Suprapubic skin (tissue), 4 donors: ENCODE measurements at places on chromosomes 7 and 10. TPM values are rescaled to one million over a fixed set of nuclear protein-coding genes. Genes with fewer than 3 reads are reported as not detected.

- no peak for DNase-seq
- no peak overlapping the region for H3K4me3 ChIP-seq
- H3K27ac ChIP-seq, result no peak overlapping the region
- H3K4me1 ChIP-seq, result no peaks in the 10 kb centered on the region
Observed at GRCh38 chr7:78420001-78420400, 621.4 kb downstream of the PHTF2 start.

DNA sequence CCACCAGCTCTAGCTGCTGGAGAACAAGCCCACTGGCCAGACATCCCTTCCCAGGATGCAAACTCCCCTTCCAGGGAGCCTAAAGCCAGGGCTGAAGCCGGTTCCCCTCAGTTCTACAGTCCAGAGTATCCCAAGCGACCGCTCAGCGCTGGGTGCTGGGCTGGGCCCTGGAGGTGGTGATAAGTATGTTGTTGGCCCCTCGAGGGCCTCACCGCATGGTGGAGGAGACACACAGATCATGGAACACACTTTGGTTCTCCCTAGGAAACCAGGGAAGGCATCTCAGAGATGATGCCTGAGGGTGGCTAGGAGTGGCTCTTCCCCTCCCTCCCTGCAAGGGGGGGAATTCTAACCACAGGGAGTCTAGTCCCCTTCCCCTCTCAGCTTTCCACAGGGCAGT lies 4.4 kb downstream of the PODXL start:
- H3K27ac ChIP-seq, result no peak overlapping the region
- peaks cover 4% of the 10 kb centered on the region for H3K27me3 ChIP-seq
- no peak overlapping the region for H3K4me3 ChIP-seq
- H3K4me1 ChIP-seq, result peaks cover 15% of the 10 kb centered on the region
- no peak for DNase-seq

The ORAI2 gene
- total RNA-seq, result 4.6 TPM

GRCh38 chr7:1197997-1198625 lies 34.6 kb upstream of the UNCX start:
- no peak for DNase-seq
- H3K4me1 ChIP-seq, result no peaks in the 10 kb centered on the region
- H3K36me3 ChIP-seq, result no peaks in the 10 kb centered on the region
- peaks cover 86% of the 10 kb centered on the region for H3K27me3 ChIP-seq
- no peak overlapping the region for H3K4me3 ChIP-seq
- H3K27ac ChIP-seq, result no peak overlapping the region

- H3K4me1 ChIP-seq, result peaks cover 6% of the 10 kb centered on the region
- H3K27me3 ChIP-seq, result peaks cover 6% of the 10 kb centered on the region
- no peak overlapping the region for H3K27ac ChIP-seq
- no peak for DNase-seq
- H3K4me3 ChIP-seq, result no peak overlapping the region
- H3K36me3 ChIP-seq, result no peaks in the 10 kb centered on the region
Observed at GRCh38 chr10:48576501-48576900, 28.4 kb downstream of the ARHGAP22 start.

GRCh38 chr7:16587790-16588189 lies 57.8 kb downstream of the ANKMY2 start:
- DNase-seq, result no peak
- H3K27ac ChIP-seq, result no peak overlapping the region
- no peaks in the 10 kb centered on the region for H3K4me1 ChIP-seq
- no peaks in the 10 kb centered on the region for H3K36me3 ChIP-seq

The AKR1D1 gene
- total RNA-seq, result 0.39 TPM

DNA sequence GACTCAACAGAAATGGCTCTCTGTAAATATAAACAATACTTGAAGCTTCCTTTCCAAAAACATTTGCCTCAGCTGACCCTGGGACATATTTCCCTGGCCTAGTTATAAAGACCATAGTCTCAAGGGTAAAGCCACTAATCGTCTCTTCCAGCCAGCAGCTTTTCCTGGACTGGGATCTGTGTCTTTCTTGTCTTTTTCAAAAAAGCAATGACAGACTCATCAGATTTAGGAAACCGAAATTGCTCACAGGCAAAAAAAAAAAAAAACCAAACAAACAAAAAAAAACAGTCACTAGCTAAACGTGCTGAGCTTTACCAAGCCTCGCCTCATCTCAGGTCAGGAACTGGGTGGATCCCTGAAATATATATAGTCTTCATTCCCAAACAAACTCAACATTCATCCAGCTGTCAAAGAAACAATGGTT lies 23.5 kb downstream of the STN1 start:
- H3K27me3 ChIP-seq, result no peaks in the 10 kb centered on the region
- no peak overlapping the region for H3K4me3 ChIP-seq
- peaks cover 40% of the 10 kb centered on the region for H3K36me3 ChIP-seq
- DNase-seq, result no peak
- H3K27ac ChIP-seq, result peak overlapping the region; percentile 61

DNA sequence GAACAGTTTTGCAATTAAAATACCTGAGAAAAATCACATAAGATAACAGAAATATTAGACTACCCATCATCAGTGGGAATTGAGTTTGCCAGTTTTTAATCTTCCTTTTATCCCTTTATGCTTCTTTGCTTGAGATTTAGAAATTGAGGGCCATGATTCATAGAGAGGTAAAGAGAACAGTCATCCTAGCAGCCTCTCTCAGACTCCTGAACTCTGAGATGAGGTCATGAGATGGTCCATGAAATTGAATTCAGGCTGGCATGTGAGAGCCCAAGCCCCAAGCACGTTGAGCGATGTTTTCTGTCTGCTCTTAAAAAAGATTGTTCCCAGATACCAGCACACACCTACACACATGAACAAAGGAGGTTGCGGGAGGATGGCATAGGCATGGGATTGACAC lies 91.1 kb downstream of the CREB5 start:
- H3K27me3 ChIP-seq, result no peaks in the 10 kb centered on the region
- H3K4me3 ChIP-seq, result no peak overlapping the region
- no peak overlapping the region for H3K27ac ChIP-seq
- DNase-seq, result no peak
- no peaks in the 10 kb centered on the region for H3K4me1 ChIP-seq

The SLC26A3 gene
- total RNA-seq, result 2.3 TPM

- H3K4me1 ChIP-seq, result no peaks in the 10 kb centered on the region
- DNase-seq, result no peak
- H3K4me3 ChIP-seq, result no peak overlapping the region
- H3K27ac ChIP-seq, result no peak overlapping the region
- no peaks in the 10 kb centered on the region for H3K36me3 ChIP-seq
Observed at GRCh38 chr10:78719276-78719675, 349.5 kb upstream of the ZMIZ1 start.

The THSD7A gene
- 5.4 TPM for total RNA-seq

GRCh38 chr7:80748363-80749042 lies 110.1 kb downstream of the CD36 start:
- DNase-seq, result no peak
- no peak overlapping the region for H3K4me3 ChIP-seq
- H3K27ac ChIP-seq, result no peak overlapping the region
- H3K27me3 ChIP-seq, result no peaks in the 10 kb centered on the region
- H3K4me1 ChIP-seq, result no peaks in the 10 kb centered on the region

DNA sequence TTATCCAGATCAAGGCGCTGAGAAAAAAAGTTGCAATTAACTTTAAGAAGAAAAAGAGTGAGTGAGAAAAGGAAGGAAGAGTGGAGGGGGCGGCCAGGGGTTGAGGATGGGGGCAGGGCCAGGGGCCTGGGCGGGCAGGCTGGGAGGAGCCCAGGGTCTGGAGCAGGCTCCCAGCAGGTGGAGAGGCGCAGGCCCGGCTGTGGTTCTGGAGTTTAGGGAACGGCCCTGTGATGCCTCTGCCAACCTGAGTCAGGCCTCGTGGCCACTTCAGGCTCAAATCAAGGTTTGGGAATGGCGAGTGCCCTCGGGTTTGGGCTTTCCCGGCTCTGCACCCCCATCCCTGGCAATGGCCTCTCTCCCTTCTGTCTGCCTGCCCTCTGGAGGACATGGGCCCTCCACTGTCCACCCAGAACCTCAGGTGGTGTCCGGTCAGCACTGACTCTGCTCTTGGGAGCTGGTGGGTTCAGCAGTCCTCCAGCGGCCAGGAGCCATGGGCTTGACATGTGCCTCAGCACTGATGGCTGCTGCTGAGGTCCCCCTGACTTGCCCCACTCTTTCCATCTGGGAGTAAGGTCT lies 41.0 kb upstream of the EMX2 start:
- H3K36me3 ChIP-seq, result no peaks in the 10 kb centered on the region
- H3K4me3 ChIP-seq, result no peak overlapping the region
- H3K27ac ChIP-seq, result no peak overlapping the region
- H3K4me1 ChIP-seq, result peaks cover 11% of the 10 kb centered on the region
- peak; percentile 44 for DNase-seq

DNA sequence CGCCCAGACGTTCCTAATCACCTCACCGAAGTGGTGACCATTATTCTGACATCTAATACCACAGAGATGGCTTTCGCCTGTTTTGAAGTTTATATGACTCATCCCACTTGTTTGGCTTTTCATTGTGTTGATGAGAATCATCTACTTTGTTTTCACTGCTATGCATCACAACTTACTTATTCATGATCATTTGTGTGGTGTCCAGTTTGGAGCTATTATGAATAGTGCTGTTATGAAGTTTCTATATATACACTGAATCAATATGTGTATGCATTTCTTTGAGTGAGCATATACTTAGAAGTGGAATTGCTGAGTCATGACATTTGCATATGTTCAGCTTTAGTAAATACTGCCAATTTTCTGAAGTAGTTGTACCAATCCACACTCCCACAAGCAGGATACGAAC lies 38.6 kb upstream of the TNKS2 start:
- H3K27me3 ChIP-seq, result peaks cover 6% of the 10 kb centered on the region
- H3K4me1 ChIP-seq, result no peaks in the 10 kb centered on the region
- DNase-seq, result no peak
- H3K4me3 ChIP-seq, result no peak overlapping the region
- no peaks in the 10 kb centered on the region for H3K36me3 ChIP-seq
- H3K27ac ChIP-seq, result no peak overlapping the region

GRCh38 chr7:27053153-27053552 lies 42.6 kb downstream of the HOXA1 start:
- H3K4me3 ChIP-seq, result no peak overlapping the region
- DNase-seq, result no peak
- H3K27ac ChIP-seq, result no peak overlapping the region
- H3K36me3 ChIP-seq, result no peaks in the 10 kb centered on the region

GRCh38 chr10:49756031-49756430 lies 6.1 kb downstream of the OGDHL start:
- H3K27ac ChIP-seq, result no peak overlapping the region
- H3K27me3 ChIP-seq, result peaks cover 22% of the 10 kb centered on the region
- H3K36me3 ChIP-seq, result no peaks in the 10 kb centered on the region
- DNase-seq, result no peak

DNA sequence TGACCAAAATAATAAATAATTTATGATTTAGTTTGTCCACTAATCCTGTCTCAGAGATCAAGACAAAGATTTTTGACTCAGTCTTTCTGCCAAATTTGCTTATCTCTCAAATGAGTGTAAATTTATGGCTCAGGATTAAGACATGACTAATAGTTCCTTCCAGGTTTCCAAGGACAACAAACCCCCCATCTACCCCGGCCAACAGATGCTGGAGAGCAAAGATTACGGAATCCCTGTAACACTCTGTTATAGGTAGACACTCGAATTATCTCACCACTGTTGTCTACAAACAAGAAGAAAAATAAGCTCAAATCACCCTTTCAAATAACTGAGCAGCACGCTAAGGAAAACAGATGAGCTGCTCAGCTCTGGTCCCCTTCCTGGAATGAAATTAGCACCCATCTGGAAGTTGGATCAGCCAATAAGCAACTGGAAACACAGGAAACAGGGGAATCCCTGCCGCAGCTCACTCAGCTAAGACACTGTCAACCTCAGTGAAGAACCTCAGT lies 56.8 kb upstream of the SVIL start:
- no peaks in the 10 kb centered on the region for H3K27me3 ChIP-seq
- H3K4me3 ChIP-seq, result peak overlapping the region; percentile 11

- peak overlapping the region; percentile 71 for H3K27ac ChIP-seq
- peak overlapping the region; percentile 12 for H3K4me3 ChIP-seq
- no peak for DNase-seq
- H3K4me1 ChIP-seq, result peaks cover 41% of the 10 kb centered on the region
Observed at GRCh38 chr7:44073664-44074348, 8.4 kb upstream of the PGAM2 start.

DNA sequence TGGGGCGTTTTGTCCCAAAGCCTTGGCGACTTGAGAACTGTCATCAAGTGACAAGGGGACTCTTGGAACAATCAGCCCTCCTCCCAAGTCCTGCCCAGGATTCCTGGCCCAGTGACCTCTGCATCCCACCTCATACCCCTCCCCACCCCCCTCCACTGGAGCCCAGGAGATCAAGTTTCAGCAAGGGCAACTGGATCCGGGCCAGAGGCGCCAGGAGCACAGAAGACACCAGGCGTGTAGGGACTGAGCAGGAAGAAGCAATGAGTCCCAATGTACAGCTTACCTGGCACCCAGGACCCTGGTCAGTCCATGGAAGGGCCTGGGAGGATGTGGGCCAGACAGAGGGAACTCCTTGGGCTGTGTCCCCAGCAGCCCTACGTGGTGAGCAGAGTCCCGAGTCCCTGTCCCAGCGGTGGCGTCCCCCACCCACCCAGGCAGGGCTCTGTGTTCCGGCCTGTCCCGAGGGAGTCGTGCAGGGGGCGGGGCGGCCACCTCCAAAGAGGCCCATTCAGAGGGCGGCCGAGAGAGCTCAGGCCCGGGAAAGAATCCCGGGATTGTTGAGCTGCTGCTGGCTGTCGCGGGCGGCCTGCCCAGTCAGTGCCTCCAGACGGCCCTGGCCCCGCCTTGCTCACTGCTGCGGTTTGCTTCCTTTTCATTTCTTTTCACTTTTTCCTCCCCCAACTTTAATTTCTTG lies 254.1 kb downstream of the TNS3 start:
- H3K4me3 ChIP-seq, result peak overlapping the region; percentile 33
- H3K27ac ChIP-seq, result peak overlapping the region; percentile 78
- no peaks in the 10 kb centered on the region for H3K27me3 ChIP-seq
- DNase-seq, result peak; percentile 83
- H3K4me1 ChIP-seq, result peaks cover 38% of the 10 kb centered on the region

The ITIH5 gene
- 3.9 TPM for total RNA-seq

GRCh38 chr10:88896372-88896993 lies 16.4 kb downstream of the STAMBPL1 start:
- no peaks in the 10 kb centered on the region for H3K27me3 ChIP-seq
- H3K36me3 ChIP-seq, result no peaks in the 10 kb centered on the region
- peak overlapping the region; percentile 57 for H3K27ac ChIP-seq

GRCh38 chr7:133778472-133778871 lies 348.7 kb upstream of the LRGUK start:
- no peak overlapping the region for H3K27ac ChIP-seq
- H3K4me3 ChIP-seq, result no peak overlapping the region
- DNase-seq, result no peak
- H3K27me3 ChIP-seq, result no peaks in the 10 kb centered on the region
- H3K4me1 ChIP-seq, result no peaks in the 10 kb centered on the region

GRCh38 chr7:133623721-133624120 lies 370.8 kb downstream of the EXOC4 start:
- H3K4me3 ChIP-seq, result no peak overlapping the region
- H3K27me3 ChIP-seq, result no peaks in the 10 kb centered on the region
- H3K4me1 ChIP-seq, result no peaks in the 10 kb centered on the region
- DNase-seq, result no peak

- no peak for DNase-seq
- H3K27me3 ChIP-seq, result peaks cover 56% of the 10 kb centered on the region
- no peak overlapping the region for H3K4me3 ChIP-seq
- peaks cover 24% of the 10 kb centered on the region for H3K4me1 ChIP-seq
- H3K36me3 ChIP-seq, result no peaks in the 10 kb centered on the region
Observed at GRCh38 chr10:117555017-117555416, 12.5 kb downstream of the EMX2 start.

The NKX1-2 gene
- total RNA-seq, result 3.3 TPM

- no peaks in the 10 kb centered on the region for H3K4me1 ChIP-seq
- peaks cover 3% of the 10 kb centered on the region for H3K27me3 ChIP-seq
- no peak overlapping the region for H3K4me3 ChIP-seq
Observed at GRCh38 chr10:99276848-99277486, 41.3 kb upstream of the HPSE2 start.

- H3K27ac ChIP-seq, result no peak overlapping the region
- H3K4me3 ChIP-seq, result no peak overlapping the region
- H3K4me1 ChIP-seq, result no peaks in the 10 kb centered on the region
- H3K27me3 ChIP-seq, result no peaks in the 10 kb centered on the region
Observed at GRCh38 chr7:2198206-2198605, 34.5 kb downstream of the MAD1L1 start.
